ENCODE measurements at places on chromosomes 2 and 18.

- no peak for DNase-seq
Observed at GRCh38 chr2:40466935-40467572, 15.2 kb upstream of the SLC8A1 start.

DNA sequence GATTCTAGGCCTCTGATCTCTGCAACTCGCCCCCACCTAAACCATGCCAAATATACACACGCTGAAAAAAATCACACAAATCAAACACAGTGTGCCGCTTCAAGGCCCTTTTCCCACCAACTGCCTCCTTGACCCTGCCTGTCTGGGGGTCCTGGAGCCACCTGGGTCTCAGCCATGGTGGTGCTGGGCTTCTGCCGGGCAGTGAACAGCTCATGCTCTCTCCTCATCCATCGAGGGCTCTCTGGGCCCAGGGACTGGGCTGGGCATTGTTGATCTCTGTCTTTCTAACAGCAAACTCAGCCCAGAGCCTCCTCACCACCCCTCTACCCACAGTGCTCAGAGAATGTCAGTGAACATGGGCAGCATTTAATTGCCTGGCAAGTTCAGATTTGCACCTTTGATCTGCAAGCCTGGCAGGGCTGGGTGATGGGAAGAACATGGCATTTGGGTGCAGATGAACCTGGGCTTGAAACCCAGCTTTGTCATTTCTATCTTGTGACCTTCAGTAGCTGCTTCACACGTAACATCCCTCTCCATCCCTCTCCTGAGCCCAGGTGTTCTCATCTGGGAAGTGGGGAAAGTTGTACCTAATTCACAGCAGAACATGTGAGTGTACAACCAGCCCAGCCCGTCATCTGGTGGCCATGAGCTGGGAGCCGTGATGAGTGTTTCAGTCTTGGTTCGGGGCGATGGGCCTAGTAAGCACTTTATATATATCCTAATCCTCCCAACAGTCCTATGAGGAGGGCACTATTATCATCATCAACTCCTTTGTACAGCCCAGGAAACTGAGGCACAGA is 46.1 kb downstream of the SDC1 start:
- DNase-seq = no peak

DNA sequence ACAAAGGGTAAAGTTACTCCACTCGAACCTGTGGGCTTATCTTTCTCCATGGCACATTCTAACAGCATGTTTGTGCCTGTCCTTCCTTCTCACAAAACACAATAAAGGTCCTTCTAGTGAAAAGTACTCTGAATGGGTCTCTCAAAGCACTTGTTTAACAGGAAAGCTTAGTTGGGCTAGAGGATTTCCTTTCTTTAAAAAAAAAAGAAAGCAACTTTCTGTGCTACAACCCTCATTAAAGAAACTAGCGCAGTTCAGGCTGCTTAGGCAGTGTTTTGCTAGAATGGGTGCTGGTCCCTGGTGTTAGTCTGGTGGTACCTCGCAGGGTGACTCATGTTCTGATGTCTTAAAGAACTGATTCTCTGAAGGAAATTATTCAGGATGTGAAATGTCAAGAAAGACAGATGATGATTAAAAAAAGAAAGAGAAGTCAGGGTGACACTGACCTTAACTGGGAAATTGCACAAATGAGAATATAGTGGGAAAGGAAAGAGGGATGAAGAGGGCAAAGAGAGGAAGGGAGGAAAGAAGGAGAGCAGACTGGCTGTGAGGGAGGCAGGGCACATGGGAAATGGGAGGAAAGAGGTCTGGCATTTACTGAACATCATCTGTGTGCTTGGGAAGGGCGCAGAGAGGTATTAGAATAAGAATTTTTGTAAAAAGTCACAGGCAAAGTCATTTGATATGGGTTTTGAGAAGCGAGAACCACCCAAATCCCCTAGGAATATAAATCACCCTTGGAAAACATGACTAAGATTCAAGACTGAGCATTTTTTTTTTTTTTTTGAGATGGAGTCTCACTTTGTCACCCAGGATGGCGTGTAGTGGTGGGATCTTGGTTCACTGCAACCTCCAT is 74.9 kb downstream of the ATP8B1 start:
- DNase-seq = no peak

DNA sequence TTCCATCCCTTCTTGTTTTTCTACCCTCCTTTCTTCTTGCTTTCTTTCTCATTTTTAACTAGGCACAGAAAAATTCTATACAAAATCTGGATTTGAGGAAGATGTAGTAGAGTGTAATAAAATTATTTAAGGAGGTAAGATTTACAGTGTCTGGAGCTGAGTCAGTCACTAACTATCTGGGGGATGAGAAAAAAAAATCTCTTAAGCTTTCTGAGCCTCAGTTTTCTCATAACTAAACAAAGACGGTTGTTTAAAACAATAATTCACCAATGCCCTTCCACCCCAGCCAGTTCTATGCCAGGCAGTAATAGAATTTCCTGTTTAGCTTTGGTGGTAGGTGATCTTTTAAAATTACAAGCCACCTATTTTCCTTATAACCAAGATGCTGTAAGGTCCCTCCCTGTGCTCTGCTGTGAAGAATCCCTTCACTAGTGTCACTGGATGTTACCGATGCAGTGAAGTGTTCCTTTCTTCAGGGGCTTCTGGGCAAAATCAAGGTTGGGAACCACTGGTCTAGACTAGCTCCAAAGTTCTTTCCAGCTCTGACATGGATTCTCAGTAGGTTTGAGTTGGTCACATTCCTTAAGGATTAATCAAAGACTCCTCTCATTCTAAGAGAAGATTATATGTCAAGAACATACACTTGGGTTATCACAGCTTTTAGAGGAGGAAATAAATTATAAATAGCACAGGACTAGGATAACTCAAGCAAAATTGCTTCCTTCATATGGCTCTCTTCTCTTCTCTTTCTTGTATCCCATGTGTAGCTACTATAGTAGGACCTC is 289.0 kb downstream of the CDH2 start:
- DNase-seq = no peak

DNA sequence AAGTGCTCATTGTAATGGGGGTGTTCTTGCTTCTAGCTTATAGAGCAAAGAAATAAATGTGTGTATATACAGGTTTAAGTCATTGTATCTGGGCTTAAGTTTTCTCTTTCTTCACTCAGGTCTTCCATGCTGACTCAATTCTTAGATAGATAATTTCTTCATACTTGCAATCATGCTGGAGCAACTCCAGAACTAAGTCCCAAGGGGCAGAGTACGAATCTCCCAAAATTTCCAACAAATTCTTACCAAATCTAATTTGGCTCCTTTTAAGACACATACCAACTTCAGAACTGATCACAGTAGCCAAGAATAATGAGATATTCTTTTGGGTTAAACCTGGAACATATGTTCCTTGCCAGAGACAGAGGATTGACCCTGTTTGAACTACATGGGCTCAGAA is 4.3 kb upstream of the SPAG16 start:
- DNase-seq = peak; percentile 68

GRCh38 chr2:47256416-47257087 is 101.4 kb upstream of the STPG4 start:
- no peak for DNase-seq

DNA sequence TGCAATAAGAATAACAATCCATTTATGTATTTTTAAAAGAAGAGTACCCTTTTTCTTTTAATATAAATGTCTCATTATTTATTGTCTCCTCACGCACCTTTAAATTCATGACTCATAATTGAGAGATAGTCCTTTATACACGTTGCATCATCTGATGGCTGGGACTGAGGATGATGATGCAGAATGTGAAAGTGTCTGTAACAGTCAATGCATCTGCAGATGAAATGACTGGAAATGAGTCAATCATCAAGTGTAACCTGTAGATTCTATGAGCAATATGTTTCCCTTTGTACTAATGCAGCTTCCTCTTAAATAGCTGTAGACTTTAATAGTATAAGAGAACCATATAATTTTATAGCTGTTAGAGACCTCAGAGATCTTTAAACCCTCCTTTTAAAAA is 26.1 kb upstream of the SYT4 start:
- no peak for DNase-seq

DNA sequence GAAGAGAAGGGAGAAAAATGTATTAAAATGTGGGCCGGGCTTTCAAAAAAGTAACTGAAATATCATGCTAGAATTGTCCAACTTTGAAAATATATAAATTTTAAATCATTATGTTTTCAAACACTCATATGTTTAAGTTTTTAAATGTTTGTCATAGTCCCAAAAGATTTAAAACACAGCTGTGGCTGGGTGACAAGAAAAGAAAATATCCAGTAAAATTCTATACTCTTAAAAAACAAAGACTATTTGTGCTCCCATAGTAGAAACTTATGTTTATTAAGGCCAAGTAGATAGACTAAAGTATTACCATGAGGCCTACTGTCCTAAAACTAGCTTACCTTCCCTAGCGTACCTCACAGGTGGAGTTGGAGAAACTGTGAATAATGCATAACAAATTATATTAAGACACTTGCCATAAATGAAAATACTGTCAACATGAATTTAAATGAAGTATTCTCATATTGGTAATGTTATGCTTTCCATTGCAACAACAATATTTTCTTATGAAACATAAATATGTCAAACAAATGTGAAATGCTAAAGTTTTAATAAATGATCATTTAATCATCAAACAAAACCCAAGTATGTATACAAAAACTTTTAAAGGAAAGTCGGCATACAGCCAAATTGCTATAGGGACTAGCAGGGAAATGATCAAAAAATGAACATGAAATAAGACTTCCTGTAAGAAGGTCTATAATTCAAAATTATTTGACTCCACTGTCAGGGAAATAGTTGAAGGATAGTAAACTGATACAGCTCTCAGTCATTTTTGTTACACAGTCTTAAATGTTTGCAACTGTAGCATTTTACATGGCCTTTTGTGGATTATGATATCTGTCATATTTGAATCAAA is 13.4 kb downstream of the MEIS1 start:
- no peak for DNase-seq

DNA sequence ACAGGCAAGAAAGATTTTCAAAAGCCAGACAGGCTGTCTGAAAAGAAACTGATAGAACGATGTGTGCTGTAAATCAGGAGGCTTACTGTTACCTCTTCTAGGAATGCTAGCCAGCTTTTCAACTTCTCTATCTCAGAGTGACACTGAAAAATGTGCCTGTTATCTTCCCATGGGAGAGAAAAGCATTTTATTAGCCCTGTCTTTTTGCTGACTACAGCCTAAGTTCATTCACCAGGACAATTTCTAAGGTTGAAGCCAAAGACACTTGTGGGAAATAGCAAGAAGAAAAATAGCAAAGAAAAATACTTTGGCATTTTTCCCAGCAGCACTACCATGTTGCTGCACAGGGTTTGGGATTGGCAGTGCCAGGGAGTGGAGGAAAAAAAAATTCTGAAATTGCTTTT is 34.0 kb downstream of the ABCB11 start:
- no peak for DNase-seq

- DNase-seq = no peak
Observed at GRCh38 chr2:28049899-28050298, 159.4 kb downstream of the BABAM2 start.

DNA sequence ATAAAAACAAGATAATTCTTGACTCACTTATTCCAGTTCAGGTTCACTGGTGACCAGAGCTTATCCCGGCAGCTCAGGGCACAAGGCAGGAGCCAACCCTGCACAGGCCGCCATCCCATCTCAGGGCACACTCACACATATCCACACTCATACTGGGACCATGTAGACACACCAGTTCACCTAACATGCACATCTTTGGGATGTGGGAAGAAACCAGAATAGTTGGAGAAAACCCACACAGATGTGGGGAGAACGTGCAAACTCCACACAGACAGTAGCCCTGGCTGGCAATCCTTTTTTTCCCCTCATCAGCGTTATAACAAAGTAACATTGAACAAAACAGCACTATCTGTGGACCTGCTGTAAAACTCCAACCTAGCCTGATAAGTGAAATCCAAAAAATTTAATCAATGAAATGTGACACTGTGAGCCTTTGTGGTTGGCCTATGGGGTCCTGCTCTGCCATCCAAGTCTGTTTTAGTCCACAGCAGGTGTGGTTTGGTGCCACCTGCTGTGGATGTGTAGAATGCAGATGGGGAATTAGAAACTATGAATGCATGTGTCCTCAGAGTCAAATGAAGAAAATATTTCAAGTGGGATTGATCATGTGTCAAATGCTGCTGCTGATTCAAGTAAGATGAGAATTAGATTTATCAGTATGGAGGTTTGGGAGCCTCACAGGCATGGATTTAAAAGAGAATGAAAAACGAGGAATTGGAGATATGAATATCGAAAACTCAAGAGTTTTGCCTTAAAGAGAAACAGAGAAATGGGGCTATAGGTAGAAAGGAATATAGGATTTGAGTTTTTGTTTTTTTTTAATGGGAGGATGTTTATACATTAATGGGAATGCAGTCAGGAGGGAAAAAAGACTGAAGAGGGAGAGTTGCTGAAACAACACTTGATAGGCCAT is 47.0 kb downstream of the UGP2 start:
- DNase-seq = no peak

DNA sequence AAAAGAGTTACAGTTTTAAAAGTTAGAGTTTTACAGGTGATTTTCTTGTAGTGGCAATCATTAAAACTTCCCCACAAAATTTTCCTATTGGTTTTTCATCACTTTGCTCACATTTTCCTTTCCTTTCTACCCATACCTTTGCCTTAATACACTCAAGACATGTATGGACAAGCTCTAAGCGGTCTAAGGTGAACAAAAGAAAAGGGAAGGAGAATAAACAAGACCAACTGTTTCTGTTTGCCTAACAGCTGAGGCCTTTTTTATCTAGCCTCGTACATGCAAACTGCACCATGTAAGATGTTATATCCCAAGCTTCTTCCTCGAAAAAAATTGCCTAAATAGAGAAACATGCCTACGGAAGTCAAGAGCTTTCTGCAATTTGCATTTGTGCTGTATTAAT is 33.9 kb upstream of the TBC1D8 start:
- DNase-seq = no peak

GRCh38 chr2:173300458-173300857 is 54.2 kb upstream of the CDCA7 start:
- no peak for DNase-seq

All from fibroblast of skin of left biceps (primary cell).